ENCODE measurements at places on chromosomes 4 and X.

GRCh38 chr4:15077969-15078368 lies 75.7 kb downstream of the CPEB2 start:
- DNase-seq: no peak

- DNase-seq: no peak
These were observed 54.4 kb downstream of the NBDY start for GRCh38 chrX:56783450-56783831.

GRCh38 chrX:30307466-30307865 lies 1.7 kb downstream of the NR0B1 start:
- no peak for DNase-seq

DNA sequence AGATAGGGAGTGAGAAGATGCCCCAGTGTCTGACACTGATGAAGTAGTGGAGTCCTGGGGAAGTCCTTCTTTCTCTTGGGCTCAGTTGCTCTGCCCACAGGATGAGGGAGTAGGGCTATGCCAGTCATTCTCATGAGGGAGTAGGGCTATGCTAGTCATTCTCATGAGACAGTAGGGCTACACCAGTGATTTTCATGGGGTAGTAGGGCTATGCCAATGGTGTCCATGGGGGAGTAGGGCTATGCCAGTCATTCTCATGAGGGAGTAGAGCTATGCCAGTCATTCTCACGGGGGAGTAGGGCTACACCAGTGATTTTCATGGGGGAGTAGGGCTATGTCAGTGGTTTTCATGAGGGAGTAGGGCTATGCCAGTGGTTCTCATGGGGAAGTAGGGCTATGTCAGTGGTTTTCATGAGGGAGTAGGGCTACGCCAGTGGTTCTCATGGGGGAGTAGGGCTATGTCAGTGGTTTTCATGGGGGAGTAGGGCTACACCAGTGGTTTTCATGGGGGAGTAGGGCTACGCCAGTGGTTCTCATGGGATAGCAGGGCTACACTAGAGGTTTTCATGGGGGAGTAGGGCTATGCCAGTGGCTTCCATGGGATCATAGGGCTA lies 43.3 kb upstream of the SOD3 start:
- DNase-seq: no peak

- peak; percentile 26 for DNase-seq
These were observed 60.9 kb upstream of the PRPS1 start for GRCh38 chrX:107567370-107567769.

DNA sequence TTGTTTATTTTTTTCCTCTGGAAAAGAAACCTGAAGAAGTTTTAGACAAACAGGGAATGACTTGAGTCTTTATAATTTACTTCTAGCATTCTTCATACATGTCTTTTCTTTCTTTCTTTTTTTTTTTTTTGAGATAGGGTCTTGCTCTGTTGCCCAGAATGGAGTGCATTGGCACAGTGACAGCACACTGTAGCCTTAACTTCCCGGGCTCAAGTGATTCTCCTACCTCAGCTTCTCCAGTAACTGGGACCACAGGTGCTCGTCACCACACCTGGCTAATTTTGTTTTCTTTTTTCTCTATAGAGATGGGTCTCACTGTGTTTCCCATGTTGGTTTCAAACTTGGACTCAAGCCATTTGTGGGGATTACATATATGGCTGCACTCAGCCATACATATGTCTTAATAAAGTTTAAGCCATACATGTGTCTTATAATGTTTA lies 71.8 kb downstream of the RAPGEF2 start:
- DNase-seq: no peak

DNA sequence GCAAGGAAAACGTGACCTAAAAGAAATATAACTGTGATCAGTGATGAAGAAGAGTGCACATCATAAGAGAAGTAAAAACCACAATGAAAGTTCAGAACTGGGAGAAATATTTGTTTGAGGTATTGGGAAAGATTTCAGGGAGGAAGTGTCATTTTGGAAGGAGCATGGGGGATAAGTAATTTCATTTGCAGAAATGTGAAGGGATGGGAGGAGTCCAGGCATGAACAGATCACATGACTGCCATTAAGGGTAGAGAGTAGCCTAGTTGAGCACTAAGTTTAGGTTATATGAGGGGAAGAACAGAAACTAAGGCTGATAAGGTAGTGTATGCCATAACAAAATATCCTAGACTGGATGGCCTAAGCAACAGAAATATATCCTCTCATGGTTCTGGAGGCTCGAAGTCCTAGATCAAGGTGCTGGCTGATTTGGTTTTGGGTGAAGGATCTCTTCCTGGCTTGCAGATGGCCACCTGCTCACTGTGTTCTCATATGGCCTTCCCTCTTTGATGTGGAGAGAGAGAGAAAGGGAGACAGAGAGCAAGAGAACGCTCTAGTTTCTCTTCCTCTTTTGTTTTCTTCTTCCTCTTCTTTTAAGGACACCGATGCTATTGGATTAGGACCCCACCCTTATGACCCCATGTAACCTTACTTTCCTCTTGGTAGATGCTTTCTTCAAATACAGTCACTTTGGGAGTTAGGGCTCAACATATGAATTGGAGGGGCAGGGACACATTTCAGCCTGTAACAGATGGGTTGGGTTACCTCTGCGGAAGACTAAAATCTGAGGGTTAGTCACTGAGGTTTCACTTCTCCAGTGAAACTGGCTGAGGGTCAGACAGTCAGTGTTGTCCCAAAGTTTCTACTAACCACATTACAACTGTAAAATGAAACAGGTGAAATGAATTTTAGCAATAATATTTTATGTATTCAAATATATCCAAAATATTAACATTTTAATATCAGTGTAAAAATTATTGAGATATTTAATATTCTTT lies 77.9 kb downstream of the EGF start:
- no peak for DNase-seq

DNA sequence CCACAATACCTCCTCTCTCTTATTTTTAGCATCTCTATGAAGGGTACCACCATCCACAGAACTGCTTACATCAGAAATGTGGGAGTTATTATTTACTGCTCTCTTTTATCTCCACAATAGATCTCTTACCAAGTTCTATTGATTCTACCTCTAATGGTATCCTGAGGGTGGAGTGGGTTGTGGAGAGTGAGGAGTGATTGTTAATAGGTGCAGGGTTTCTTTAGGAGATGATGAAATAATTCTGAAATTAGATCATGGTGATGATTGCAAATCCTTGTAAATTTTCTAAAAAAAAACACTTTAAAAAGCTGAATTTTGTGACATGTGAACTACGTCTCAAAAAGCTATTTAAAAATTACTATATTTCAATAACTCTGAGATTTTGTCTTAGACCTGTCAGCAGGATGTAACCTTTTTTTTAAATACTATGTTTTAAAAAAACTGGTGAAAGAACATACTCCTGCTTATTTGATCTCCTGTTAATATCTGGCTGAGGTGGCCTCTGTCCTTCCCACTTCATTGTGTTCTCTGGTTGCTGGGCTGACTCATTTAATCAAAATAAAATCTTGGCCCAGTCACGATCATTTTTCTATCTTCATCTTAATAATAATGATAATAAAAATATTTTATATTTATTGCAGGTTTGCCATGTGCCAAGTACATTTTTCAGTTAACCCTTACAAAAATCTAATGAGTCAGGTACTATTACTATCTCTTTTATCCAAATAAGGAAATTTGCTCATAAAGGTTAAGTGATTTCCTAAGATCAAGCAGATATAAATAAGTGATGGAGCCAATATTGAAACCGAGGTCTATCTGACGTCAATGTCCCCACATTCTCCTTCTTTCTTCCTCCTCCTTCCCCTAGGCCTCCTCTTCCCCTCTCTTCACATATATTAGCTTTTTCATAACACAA lies 73.5 kb downstream of the GLUD2 start:
- DNase-seq: no peak

DNA sequence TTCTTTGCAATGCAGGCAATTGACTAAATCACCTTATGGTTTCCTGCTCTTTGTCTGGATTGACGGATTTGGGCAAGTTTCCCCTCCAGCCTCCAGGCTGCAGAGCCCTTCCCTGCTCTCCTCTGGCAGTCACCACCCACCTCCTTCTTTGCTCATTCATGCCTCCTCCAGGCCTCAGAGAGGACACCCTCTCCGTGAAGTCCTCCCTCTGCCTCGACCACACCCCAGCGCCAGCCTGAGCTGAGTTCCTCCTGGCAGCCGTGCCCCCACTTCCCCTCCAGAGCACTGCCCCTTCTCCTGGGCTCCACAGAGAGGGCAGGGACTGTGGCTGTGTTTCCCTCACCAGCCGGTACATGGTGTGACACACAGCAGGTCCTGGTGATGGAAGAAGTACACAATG lies 53.7 kb downstream of the DCTD start:
- no peak for DNase-seq

GRCh38 chr4:14693728-14694127 lies 308.6 kb upstream of the CPEB2 start:
- DNase-seq: no peak

DNA sequence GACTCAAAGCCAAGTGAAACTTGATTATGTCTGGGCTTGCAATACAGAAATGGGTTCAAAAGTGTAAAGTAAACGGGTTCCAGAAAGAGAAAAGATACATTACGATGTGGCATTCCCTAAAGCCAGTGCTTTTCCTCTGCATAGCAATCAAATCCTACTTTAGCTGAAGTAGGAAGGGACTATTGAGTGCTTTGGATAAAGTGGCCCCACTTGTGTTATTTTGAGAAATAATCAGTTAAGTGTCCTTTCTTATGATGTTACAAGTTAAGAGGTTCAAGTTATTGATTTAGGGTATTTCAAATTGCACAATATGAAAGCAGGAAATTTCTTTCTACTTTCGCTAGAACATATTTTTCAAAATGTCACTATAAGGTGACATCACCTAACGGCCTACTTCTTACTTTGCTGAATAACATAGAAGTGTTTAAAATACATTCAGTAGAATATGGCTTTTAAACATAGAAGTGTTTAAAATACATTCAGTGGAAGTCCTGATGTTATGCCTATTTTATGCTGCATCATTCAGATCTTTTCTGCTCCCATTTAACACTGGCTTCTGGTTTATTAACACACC lies 235.2 kb downstream of the DTHD1 start:
- no peak for DNase-seq

Measured in NCI-H82 (cell line).